ENCODE measurements at places on chromosomes 2 and 18. TPM values are rescaled to one million over a fixed set of nuclear protein-coding genes. Genes with fewer than 3 reads are reported as not detected.

DNA sequence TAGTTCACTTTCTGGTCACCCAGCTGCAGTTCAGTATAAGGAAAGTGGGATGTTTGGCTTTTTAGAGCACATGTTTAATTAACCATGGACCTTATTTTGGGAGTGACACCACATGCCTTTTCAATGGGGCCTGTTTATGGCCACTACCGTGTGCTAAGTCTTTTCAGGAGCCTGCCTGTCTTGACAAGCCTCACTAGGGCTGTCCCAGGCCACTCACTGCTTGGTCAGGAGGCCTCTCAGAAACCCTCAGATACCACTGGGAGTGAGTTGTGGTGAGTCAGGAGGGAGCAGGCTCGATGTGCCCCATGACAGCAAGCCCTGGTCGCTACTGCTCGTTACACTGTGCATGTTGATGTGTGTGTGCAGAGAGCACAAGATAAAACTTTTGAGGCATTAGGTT, 123.0 kb downstream of the MAP4K4 start:
- DNase-seq = no peak

The DSC3 gene
- 3.7 TPM for total RNA-seq

DNA sequence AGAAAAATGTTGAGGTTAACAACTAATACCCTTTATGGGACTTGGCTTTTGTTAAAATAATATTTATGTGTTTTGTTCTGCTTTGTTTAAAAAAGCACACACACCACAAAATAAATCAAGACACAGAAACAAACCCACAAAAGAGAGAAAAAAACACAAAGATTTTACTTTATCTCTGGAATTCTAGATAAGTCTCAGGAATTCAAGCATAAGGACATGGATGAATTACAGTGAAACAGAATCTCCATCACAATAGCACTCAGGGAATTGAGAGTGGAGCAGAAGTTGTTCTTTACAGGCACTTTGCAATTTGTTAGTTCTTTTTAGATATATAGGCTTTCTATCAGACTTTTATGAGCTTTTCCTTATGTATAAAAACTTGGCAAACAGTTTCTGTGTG, 360.9 kb upstream of the ZC3H15 start:
- no peak for DNase-seq

The FSHR gene
- not detected for total RNA-seq

GRCh38 chr2:227655454-227655853, 11.2 kb upstream of the SCYGR5 start:
- DNase-seq = no peak

DNA sequence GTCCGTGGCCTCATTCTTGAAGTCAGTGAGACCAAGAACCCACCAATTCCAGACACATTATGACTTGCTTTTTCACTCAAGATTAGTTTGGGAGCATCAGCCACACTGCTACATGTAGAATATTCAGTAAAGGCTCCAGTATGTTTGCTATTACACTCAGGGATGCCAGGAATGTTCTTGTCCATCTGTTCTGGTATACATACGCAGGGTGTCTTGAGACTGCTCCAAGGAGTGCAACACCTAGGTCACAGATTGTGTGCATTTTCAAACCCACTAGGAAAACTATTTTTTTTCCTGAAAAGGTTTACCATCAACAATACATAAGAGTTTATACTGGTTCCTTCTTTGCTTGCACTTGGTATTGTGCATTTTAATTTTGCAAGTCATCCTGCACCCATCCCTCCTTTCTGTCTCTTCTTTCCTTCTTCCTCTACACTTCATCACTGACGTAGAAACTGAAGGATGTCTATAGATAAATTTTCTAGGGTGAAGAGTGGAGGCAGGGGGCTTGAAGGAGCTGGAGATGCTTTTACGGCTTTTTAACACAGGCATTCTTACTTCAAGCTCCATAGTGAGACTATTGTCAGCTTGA, 35.3 kb upstream of the MAP2 start:
- no peak for DNase-seq

Data from H1 (cell line).